ENCODE measurements at places on chromosomes 1 and 21.

DNA sequence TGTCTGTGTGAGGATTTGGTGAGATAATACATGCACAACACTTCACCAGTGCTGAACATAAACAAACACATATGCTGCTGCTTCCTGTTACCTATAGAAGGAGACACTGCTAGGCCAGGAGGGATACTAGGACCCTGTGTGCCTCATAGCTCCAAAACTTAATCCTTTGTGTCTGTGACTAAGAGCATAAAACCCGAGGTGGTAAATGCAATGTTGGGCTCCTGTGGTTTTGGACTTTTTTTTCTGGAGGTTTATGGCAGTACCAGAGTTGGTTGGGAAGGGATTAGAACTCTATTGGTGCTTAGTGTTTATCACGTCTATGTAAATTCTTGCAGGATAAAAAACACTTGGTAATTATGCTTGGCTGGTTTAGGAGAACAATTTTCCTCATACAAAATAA lies 122.9 kb downstream of the NUF2 start:
- DNase-seq: no peak

GRCh38 chr1:153465811-153466636 lies 5.6 kb upstream of the S100A7 start:
- DNase-seq: no peak

DNA sequence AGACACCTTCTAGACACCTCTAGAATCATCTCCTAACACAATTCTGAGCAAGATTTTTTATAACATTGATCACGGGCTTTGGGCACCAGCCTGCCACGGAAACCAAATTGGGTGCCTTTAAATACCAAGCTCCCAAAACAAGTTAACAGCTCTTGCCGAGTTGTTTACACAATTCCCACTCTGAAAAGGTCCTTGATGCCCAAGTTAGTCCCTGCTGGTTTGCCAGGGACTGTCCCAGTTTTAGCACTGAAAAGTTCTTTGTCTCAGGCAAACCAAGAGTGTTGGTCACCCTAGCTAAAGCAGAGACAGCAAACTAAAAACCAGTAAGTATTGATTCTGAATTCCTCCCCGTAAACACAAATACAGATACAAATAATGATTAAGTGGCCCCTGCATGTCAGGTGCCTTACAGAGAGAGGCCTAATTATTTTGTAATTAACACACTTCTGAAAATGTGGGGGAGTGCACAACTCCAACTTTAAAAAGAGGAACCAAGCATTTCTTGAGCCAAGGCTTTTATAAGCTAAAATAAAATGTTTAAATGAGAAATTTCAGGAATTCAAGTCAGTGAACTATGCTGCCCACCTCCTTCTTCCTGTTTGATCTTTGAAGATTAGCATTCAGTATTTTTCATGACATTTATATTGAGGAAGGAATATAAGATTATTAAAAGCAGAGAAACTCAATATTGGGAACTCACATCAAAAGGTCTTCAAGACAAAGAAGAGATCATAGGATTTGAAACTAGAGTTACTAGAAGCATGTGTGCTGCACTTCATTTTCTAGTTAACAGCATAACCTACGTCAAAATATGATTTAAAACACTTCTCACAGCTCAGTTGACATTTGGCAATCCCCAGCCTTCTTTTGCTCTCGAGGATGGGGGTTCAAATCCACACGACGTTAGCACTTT lies 9.0 kb upstream of the UBE2U start:
- no peak for DNase-seq

GRCh38 chr1:201436393-201436792 lies 14.9 kb upstream of the TNNI1 start:
- no peak for DNase-seq

DNA sequence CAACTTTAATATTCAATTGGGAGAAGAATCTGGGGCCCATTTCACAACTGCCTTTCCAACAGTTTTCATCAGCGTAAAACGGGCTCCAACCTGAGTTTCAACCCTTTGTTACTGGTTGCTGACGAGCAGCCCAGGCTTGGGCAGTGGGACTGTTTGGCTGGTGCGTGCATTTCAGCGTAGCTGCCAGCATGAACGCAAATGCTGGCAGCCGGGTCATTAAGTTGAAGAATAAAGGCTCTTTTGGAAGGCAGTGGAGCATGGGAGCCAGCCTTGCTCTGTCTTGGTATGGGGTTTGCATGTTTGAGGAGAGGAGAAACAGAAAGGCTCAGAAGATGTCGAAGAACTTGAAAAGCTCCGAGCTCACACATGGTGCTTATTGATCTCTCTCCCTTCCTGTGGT lies 40.7 kb downstream of the WDR3 start:
- DNase-seq: no peak

DNA sequence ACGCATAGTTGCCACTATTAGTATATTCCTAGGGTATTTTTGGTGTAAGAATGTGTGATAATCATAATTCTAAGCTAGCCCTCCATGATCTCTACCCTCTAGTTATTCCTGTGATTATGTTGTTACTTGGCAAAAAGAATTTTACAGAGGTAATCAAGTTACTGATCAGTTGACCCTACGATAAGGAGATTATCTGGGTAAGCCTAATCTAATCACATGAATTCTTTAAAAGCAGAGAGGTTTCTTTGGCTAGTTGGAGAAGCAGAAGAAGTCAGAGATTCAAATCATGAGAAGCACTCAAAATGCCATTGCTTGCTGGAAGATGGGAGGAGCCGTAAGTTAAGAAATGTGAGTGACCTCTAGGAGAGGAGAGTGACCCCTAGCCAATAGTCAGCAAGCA lies 72.7 kb downstream of the RPE65 start:
- DNase-seq: no peak

GRCh38 chr1:21633992-21634805 lies 35.0 kb downstream of the RAP1GAP start:
- no peak for DNase-seq

- no peak for DNase-seq
Measured at GRCh38 chr1:175267716-175268416, 75.3 kb upstream of the KIAA0040 start.

GRCh38 chr1:91606546-91607078 lies 106.0 kb downstream of the CDC7 start:
- no peak for DNase-seq

- DNase-seq: no peak
Measured at GRCh38 chr1:31665234-31665878, 20.7 kb upstream of the PEF1 start.

- no peak for DNase-seq
Measured at GRCh38 chr1:198936371-198937083, 297.7 kb downstream of the PTPRC start.

- no peak for DNase-seq
Measured at GRCh38 chr1:226776066-226776465, 37.0 kb upstream of the ITPKB start.

- no peak for DNase-seq
Measured at GRCh38 chr1:213649373-213649772, 338.4 kb upstream of the PROX1 start.

DNA sequence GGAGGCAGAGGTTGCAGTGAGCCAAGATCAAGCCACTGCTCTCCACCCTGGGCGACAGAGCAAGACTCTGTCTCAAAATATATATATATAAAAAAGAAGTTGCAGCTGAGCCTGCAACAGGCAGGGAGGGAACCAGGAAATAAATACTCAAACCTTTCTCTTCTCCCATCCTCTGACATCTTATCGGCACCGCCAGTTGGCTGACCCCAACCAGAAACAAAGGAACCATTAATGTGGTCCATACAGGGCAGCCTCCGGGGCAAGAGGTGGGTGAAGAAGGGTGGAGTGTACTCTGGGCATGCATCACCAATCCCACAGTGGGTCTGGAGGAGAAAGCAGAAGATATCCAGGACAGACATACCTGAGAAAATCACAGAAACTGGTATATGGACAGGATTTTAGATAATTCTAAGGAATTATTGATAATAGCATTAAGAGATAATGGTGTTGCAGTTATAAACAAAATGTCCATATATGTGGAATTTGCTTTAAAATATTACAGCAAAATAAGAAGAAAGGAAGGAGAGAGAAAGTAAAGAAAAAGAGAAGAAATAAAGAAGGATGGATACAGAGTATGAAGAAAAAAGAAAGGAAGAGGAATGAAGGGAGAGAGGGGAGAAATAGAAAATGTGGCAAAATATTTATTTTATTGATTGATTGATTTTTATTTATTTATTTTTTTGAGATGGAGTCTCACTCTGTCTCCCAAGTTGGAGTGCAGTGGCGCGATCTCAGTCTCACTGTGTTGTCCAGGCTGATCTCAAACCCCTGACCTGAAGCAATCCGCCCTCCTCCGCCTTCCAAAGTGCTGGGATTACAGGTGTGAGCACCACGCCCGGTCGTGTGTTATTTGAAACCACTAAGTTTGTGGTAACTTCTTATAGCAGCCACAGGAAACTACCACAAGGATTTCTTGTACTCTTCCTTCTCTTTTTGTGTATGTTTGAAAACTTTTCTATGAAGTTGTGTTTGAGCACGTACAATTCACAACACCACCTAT lies 4.1 kb upstream of the PTAFR start:
- DNase-seq: no peak

DNA sequence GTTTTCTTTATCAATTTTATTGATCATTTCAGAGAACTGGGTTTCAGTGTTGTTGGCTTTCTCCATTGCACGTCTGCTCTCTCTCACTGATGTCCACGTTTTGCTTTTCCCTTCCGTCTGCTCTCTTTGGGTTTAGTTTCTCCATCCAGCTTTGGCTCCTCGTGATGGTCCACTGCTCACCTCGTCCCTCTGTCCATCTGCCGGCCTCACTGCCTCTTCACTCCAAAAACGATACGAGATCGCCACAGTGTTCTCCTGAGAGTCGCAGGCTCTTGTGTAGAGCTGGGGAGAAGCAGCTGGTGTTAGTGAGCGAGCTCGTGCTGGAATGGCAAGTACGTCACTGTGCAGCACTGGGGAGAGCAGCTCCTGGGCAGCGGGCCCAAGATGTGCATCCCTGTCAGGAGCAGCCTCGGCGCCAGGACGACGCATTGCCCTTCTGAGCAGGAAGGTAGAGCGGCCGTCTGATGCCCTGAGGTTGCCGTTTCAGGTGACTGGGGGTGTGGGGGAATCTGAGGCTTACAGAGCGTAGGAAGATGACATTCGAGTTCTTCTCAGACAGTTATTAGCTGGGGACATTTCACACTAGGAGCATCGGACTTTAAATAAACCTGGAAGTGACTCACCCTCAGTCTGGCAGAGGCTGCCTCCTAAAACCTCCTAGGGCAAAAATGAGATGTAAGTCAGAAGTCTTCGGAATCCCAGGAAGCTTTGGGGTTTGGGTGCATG lies 31.4 kb upstream of the PCBP3 start:
- no peak for DNase-seq

- no peak for DNase-seq
Measured at GRCh38 chr1:231702804-231703203, 76.2 kb downstream of the DISC1 start.

DNA sequence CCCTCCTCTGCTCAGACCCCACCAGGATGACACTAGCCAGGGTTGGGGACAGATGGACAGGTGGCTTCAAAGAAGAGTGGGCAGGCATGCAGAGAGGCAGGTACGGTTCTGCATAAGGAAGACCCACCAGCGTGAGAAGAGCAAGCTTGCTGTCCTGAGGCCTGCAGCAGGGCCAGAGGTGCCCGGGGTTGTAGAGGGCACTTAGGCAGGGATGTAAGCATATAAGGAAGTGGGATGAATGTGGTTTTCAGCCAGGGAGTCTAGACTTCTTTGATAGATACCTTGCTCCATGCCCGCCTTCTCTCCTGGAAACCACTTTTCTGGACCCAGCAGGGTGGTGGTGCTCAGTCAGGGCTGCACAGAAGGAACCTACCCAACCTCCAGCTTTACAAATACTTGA lies 1.4 kb downstream of the TTC39A start:
- DNase-seq: no peak

GRCh38 chr1:31571340-31572295 lies 4.7 kb upstream of the TINAGL1 start:
- DNase-seq: no peak

DNA sequence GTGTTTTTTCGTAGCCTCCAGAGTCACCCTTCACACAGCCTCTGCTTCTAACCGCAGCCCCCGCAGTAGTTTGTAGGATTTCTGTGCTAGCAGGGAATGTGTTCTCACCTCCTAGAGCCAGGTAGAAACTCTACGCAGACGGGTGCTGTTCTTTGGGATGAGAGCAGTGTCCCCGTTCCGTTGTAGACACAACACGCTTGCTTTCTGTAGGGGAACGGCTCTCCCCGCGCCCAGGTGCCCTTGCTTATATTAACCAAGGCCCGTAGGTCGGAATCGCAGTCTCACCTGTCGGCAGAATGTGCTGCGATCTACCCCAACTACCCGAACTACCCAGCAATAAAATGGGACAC lies 111.8 kb upstream of the NBPF11 start:
- DNase-seq: no peak

GRCh38 chr1:235928197-235928596 lies 61.5 kb upstream of the LYST start:
- DNase-seq: no peak

DNA sequence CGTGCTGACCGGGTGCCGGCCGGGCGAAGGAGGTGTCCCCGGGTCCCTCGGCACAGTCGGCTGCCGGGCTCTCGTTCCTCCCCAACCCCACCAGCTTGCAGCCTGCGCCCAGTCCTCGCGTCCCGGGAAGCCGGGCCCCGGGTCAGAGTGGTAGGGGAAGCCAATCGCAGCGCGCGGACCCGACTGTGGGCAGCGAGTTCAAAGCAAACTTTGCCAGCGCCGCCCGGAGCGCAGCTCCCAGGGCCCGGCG lies 328 bp downstream of the MYCL start:
- DNase-seq: no peak

- no peak for DNase-seq
Measured at GRCh38 chr1:110243146-110243545, 33.0 kb downstream of the KCNC4 start.

GRCh38 chr1:41752514-41753170 lies 166.1 kb downstream of the HIVEP3 start:
- DNase-seq: no peak

DNA sequence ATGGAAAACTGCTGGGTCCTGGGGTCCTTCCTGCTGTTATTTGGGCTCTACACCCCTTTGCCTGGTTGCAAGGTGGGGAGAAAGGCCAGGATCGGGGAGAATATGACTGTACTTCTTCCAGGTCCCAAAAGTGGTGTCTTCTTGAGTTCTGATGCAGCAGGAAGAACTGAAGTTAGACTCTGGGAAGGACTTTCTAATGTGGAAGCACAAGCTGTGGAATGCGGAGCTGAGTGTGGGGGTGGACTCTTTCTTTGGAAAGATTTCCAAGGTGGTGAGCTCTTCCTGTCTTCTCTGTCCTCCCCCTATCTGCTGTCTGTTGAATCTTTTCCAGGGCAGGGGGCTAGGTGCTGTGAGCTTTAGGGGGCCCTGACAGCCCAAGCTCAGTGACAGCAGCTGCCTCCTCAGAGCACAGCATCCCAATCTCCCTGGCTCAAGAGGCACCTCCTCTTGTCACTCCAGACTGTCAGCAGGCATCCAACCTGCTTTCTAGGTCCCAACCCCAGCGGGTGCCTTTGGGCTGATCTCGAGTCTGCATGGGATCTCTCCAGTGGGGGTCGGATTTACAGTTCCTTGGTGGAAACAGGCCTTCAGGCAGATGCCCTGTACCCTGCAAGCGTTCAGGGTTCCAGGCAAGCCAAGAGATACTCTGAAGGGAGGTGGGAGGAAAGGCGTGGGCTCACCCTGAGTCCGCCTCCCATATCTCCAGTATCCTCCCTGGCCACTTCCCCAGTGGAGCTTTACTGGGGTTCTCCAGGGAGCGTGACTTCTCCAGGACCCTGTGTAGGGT lies 23.2 kb downstream of the ADORA1 start:
- DNase-seq: no peak

- no peak for DNase-seq
Measured at GRCh38 chr1:19665496-19666465, 1.1 kb downstream of the HTR6 start.
